T follicular helper cell (primary cell): ENCODE measurements at places on chromosomes 1 and 21.

DNA sequence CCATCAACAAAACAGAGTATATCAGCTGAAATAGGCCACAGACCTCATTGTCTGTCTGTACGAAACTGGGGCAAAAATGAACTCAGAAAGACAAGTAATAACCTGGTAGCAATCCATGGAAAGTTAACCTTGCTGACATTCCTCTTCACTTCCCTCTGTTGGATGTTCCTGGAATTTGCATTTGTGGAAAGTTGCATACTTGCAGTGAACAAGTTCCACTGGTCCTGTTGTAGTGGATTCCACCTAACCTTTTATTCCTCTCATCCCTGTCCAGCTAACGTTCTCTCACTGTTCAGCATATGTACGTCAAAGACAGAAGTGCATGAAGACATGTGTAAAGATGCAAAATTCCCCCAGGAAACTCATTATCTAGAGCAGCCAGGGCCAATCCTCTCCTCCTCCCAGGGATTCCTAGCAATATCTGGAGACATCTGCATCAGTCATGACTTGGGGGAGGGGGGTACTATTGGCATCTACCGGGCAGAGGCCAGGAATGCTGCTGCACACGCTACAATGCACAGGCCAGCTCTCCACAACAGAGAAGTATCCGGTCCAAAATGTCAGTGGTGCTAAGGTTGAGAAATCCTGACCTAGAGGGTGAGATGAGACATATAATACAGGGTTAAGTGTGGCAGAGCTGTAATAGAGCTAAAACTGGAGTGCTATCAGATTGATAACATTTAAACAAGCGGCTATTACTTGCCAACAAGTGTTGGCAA lies 8.2 kb downstream of the LPAR3 start:
- no peak for DNase-seq

DNA sequence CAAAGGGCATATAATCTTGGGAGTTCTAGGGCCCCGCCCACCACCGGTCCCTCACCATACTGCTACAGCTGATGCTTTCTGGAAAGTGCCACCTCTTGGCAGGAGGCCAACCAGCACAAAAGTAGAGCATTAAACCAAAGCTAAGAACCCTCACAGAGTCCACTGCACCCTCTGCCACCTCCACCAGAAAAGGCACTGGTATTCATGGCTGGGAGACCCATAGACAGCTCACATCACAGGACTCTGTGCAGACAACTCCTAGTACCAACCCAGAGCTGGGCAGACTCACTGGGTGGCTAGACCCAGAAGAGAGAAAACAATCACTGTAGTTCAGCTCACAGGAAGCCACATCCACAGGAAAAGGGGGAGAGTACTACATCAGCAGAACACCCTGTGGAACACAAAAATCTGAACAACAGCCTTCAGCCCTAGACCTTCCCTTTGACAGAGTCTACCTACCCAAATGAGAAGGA lies 10.8 kb downstream of the THEM4 start:
- peak; percentile 59 for DNase-seq

DNA sequence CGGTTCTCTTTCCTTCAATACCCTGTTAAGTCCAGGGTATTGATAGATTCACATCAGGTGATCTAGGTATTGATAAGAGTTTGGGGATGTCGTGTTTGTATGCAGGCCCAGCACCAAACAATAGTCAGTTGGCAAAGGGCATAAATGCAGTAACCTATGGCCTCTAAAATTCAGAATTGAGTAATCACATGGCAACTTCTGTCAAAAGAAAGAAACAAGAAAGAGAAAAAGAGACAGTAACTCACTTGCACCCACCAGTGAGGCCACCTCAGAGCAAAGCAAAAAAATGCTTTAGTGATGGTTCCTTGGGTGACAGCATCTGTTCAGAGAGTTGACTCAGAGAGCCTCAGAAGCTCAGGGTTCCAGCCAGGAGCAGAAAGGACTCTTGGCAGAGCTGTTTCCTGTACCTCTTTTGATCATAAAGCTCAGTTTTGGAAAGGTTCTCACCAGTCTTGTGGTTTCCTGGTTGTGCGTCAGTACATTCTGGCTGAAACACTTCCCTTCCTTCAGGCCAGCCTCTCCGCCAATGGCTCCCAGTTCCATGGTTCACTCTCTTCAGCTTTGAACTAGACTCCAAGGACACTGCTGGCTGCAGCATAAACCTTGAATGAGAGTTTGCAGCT lies 70.1 kb upstream of the GORAB start:
- DNase-seq, result no peak

- DNase-seq, result no peak
Measured at GRCh38 chr1:167227934-167228378, 7.3 kb downstream of the POU2F1 start.

GRCh38 chr1:63960326-63960725 lies 186.5 kb downstream of the ROR1 start:
- no peak for DNase-seq

GRCh38 chr1:203935321-203935720 lies 73.9 kb downstream of the SNRPE start:
- DNase-seq, result no peak

GRCh38 chr1:12170263-12170671 lies 3.5 kb downstream of the TNFRSF1B start:
- no peak for DNase-seq
